NCI-H1048 (cell line): ENCODE measurements at places on chromosomes 11 and 22.

DNA sequence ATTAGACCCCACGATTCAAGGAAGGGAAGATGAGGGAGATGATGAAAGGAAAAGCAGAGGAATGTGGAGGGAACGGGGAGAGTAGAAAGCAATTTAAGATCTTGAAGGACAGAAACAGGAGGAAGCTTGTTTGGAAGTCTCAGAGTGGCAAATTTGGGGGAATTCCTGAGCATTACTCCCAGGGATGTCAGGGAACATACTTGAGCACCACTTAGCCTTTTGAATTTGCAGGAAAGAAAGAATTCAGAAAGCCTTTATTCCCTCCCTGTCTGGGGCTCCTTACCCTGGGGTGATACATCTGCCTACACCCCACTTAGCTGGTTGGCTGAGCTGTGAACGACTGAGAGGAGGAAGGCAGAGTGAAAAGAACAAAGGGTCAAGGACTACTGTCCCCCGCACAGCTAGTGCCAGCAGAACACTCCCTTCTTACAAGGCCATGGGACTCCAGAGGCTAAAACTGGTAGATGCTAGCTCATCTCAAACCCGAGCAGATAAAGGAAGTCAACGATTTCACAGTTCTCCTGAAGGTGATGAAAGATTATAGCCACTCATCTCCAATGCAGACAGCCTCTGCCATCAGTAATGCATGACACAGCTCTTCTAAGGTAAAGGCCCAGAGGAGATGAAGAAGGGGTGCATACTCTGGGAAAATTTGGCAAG lies 84.0 kb upstream of the AKIP1 start:
- DNase-seq: no peak

DNA sequence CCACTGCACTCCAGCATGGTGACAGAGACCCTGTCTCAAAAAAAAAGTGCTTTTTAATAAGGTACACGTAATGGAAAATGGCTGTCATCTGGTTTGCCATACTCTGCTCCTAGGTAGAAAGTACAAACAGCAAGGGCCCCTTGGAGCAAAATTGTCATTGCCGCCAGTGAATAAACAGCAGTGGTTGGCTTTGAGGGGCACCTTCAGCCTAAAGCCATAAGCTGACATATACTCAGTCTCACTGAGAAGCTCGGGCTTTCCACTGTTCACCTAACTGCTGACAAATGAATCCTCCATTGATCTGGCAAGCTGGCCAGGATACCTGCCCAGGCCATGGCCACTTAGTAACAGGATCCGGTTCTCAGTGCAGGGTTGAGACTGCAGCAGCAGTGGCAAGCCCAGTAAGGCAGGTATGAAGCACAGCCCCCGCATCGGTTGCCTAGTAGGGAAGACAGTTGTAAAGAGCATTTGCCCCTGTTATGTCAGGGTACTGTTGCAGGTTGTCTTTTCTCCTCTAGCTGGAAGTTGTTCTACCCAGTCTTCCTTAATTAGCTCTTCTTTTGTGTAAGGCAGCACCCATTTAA lies 38.8 kb downstream of the MARK2 start:
- DNase-seq: no peak

DNA sequence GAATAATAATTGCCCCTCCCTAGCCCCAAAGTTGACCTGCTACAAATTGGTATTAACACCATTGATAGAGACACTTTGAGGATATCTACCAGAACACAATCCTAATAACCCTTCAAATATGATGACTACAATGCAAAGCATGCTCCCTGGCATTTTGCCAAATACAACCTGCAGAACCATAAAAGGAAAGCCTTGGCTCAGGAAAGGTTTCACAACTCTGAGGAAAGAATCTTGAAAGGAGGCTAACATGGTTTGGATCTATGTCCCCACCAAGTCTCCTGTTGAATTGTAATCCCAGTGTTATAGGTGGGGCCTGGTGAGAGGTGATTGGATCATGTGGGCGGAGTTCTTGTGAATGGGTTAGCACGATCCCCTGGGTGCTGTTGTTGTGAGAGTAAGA lies 140.4 kb upstream of the ARHGAP42 start:
- DNase-seq: peak; percentile 8

GRCh38 chr22:43887391-43887790 lies 4.4 kb downstream of the PNPLA5 start:
- DNase-seq: no peak

DNA sequence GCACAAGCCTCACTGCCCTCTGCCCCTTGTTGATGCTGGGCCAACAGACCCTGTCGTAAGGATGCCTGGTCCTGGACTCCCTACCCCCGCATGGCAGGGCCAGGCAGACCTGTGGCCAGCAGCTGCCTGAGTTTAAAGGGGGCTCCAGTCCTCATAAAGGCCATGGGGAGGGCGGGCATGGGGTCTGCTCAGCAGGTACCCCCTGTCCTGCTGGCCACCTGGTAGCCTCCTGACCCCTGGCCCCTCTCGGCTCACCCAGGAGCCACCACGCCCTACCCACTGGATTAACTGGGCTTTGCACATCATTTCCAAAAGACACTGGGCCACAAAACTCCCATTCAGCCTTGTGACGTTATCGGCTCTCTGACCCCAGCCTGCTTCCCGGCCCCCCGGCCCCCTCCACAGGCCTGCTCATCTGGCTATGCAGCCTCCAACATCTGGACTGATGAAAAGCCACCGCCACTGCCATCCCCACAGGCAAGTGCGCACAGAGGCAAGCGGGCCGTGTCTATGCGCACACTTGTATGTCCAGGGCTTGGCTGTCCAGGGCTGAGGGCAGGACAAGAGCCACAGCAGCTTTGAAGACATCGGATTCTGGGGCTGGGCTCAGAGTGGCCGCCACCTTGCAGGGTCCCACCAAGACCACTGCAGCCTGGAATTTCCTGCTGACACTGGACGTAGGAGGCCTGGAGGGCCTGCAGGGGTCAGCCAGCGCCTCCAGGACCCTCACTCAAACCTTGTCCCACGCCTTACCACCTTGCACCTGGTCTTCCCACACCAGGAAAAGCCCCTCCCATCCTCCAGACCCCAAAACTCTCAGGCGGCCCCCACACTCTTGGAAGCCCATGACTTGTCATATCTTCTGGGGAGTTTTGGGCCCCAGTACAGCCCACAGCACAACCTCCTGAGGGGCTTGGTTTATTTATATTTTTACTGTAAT lies 48.7 kb downstream of the IGF2 start:
- no peak for DNase-seq

GRCh38 chr11:68074584-68075352 lies 35.9 kb downstream of the TCIRG1 start:
- DNase-seq: no peak

- DNase-seq: no peak
Observed at GRCh38 chr11:1925373-1926155, 6.1 kb downstream of the TNNT3 start.

DNA sequence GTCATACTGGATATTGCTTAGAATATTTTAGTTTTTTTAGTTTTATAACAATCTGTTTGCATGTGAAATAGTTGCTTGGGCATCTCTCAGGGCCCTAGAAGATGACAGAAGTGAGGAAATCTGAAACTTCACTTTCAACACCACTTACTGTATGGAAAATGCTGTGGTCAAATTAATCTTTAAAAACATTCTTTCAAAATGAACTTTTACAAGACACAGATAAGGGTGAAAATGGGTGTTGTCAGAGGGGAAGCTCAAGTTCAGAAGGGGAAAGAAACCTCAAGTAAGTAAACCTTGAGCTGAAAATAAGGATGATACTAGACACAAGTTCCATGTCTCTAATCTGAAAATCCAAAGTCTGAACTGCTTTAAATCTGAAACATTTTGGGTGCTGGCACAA lies 1840.1 kb upstream of the RAG2 start:
- no peak for DNase-seq

DNA sequence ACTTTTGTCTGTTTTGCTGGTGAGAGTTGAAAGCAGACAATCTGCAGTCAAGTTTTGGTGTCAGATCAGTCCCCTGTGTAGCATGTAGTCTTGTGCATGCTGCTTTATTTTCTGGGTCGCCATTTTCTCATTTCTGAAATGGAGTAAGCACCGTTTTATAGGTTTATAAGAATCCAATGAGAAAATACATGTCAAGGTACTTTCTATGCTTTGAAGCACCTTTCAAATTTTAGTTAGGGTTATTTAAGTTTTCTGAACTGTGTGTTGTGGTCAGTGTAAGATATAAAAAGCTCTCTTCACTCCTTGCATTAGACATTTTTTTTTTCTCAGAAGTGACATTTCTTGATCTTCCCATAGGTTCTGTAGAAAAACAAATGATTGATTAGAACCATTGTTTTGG lies 283.2 kb downstream of the ETS1 start:
- no peak for DNase-seq

GRCh38 chr22:36541831-36542411 lies 13.0 kb upstream of the EIF3D start:
- DNase-seq: no peak

- no peak for DNase-seq
Observed at GRCh38 chr11:6919698-6920097, 1.1 kb upstream of the OR2D3 start.

DNA sequence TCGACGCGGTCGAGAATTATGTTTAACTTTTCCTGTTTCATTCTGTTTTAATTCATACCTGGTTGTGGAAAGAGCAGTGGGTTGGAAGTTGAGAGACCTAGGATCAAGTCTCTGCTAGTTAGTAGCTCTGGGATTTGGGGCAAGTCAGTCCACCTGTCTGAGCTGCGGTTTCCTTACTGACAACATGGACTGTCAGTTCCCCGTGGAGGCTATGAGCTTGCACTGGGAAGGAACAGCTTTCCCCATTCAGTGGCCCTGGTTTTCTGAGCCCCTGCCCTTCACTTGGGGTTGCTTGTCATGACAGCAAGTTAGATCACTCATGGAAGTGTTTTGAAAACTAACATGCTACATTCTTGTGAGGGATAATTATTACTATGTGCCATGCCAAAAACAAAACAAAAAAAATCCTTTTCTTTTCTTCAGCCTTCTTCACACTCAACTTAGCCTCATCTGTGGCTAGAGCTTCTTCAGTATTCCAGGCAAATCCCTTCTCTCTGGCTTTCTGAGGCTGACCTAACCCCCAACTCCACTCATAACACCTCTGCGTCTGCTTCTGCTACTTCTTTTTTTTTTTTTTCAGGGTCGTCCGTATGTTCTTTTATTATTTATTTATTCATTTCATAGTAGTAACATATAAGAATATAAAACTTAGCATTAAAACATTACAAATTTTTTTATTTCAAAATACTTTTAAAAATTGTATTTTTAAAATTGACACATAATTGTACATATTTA lies 43.0 kb upstream of the ZBED5 start:
- no peak for DNase-seq

GRCh38 chr11:130831976-130832375 lies 84.3 kb downstream of the SNX19 start:
- DNase-seq: no peak

- no peak for DNase-seq
Observed at GRCh38 chr22:27804470-27805297, 3.1 kb upstream of the MN1 start.

GRCh38 chr11:91258876-91259275 lies 965.7 kb upstream of the FAT3 start:
- no peak for DNase-seq

DNA sequence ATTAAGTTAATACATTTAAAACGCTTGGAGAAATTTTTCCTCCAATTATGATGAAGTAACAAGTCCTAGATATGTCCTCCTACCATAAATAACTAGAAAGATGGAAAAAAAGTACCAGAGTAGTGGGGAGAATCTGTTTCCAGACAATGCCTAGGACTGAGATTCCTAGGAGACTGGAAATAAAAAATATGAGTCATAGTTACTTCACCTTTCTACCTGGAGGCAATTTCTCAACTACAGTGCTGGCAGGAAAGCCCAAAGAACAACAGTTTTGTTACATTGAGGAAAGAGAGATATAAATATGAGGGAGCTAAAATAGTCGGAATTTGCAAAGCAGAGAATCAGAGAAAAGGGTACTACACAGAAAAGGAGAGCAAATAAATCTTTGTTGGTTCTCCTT lies 202.1 kb upstream of the ARHGAP42 start:
- DNase-seq: no peak

DNA sequence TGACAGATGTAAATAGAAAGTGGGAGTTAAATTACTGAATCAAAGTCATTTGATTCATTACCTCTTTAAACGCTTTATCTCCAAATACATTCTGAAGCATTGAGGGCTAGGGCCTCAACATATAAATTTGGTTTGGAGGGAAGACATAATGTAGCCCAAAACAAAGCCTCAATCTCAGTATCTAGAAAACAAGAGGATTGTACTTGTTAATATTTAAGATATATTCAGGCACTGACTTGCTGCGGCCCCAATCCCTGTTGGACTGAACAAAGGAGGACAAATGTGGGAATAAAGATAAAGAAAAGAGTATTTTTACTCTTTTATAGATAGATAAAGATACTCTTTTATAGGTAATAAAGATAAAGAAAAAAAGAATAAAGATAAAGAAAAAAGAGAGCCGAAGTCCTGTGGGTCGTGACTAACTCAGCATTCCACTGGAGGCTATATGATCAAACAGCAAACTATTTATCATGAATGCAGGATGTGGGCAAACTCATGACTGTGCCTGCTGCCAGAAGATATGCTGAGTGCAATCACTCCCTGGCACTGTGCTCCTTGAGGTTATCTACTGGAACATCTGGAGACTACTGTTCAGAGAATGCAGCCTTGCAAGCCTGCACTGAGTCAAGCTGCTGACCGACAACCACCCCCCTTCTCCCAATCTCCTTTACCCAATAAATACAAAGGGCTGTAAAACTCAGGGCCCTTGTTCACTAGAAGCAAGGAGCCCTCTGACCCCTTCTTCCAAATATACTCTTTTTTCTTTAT lies 6.9 kb downstream of the OR10V1 start:
- no peak for DNase-seq

DNA sequence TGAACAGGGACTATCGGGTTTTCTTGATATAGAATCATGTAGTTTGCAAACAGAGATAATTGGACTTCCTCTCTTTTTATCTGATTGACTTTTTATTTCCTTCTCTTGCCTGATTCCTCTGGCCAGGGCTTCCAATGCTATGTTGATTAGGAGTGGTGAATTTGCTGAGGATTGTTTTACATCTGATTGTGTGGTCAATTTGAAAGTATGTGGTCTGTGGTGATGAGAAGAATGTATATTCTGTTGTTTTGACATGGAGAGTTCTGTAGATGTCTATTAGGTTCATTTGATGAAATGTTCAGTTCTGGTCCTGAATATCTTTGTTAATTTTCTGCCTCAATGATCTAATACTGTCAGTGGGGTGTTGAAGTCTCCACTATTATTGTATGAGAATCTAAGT lies 713.2 kb upstream of the CCDC179 start:
- DNase-seq: no peak

GRCh38 chr22:40803321-40803720 lies 15.8 kb downstream of the SLC25A17 start:
- no peak for DNase-seq

DNA sequence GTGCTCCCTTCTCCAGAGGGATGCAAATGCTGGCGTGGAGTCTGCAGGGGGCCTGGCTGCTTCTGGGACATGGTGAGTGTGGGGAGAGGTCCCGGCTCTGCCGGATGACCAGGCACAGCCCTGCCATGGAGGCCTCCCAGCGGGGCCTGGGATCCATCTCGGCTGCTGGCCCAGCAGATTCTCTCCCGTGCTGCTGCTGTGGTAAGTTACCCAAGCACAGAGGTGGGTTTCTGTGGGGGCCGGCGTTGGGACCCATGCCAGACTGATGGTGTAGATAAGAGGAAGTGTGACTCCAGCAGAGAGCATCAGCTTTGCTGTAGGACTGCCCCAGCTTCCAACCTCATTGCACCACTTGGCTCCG lies 147.5 kb upstream of the B3GAT1 start:
- no peak for DNase-seq

GRCh38 chr11:14764579-14765527 lies 121.2 kb downstream of the PDE3B start:
- no peak for DNase-seq
